ENCODE measurements at places on chromosomes 3 and 15. TPM values are rescaled to one million over a fixed set of nuclear protein-coding genes. Genes with fewer than 3 reads are reported as not detected.

Gene ARRDC4
- 176 TPM for total RNA-seq

Gene DUOX2
- total RNA-seq: 0.62 TPM

Gene GOLGA8O
- total RNA-seq: not detected

Gene DOCK3
- total RNA-seq: 5.5 TPM

Gene ARNT2
- total RNA-seq: 6.7 TPM

Gene PROK2
- total RNA-seq: 1.1 TPM
